ENCODE measurements at places on chromosomes 12 and 14.
A peak's percentile ranks its signal among the peaks of the same experiment; 100 is the strongest.

GRCh38 chr12:15540469-15540872, 218.2 kb downstream of the PTPRO start:
- no peak for DNase-seq

DNA sequence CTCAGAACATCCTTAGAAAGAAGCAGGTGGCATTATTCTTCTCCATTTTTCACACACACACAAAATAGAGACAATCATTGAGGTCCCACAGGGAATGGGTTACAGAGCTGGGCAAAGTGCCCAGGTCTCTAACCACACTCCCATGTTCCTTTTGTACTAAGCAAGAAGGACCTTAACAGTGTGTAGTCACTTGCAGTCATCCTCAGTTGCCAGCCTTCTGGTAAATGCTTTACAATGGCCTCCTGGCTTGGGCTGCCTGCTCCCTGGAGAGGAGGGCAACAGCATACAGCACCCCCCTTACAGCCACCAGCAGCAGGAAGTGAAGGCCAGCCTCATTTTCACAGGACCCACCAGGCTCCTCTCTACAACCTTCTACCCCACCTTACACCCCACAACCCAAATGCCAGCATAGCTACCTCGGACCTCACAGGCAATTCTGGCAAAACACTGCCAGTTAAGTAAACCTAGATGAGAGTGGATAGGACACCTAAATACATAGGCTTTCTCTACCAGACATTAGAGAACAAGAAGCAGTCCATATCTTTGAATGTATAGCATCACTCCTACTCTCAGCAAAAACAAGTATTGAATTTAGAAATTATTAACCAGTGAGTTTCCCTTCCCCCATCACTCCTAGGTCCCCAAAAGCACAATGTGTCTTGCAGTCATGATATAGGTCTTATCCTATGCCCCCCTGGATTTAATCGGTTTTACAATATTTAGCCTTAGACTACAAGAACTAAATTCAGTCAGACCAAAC, 88.1 kb downstream of the PPP2R5E start:
- DNase-seq: peak; percentile 20

GRCh38 chr12:45269412-45269751, 53.5 kb downstream of the ANO6 start:
- no peak for DNase-seq

DNA sequence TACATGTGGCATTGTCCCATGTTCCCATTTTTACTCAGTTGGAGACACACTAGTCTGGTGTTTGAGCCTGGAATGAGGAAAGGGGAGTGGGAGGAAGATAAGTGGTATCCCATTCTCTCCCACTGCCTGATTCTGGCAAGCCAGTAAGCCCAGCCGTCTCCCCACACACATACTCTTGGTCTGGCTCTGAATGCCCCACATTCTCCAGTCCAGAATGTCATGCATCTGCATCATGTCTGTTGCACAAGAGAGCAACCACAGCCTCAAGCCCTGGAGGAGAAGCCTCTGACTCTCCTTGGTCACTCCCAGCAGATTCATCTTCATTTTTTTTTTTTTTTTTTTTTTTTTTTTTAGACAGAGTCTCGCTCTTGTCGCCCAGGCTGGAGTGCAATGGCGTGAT, 48.0 kb downstream of the DRAM1 start:
- no peak for DNase-seq

GRCh38 chr12:122111089-122111641, 32.6 kb downstream of the MLXIP start:
- DNase-seq: no peak

DNA sequence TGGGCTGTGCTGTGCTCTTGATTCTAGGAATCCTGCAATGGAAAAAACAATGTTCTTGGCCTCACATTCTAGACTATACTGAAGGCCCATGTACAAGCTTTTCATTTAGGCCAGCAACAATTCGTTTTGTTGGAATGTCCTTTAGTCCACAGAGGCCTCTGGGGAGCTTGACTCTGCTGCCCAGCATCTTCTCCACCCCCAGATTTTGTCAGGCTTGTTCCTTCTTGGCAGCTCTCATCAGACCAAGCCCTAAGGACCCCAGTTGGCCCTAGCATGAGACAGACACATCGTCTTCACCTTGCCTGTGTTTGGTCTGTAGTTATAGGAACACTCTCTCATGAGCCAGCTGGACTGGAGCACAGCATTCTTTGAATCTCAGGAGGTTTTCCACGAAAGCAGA, 300.1 kb downstream of the VRK1 start:
- no peak for DNase-seq

DNA sequence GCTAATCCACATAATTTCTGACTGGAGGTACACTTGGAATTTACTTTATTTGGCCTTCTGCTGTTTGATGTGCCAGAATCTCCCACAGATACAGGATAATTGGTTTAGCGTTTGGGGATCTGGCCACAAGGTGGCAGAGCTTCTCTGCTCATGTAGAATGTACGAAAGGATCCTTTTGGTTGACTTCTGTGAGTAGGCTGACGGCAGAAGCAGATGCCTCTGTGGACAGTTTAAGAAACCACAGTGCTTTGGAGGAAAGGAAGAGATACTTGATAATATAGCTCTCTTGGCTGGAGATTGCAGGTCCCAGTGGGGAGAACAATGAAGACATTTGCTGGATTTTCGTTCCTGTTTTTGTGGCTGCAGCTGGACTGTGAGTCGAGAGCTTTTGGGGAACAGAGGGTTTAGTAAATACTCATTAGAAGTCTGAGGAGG, 75.3 kb upstream of the OR4E1 start:
- peak; percentile 60 for DNase-seq

GRCh38 chr12:34393821-34394150, 371.5 kb downstream of the ALG10 start:
- peak; percentile 1 for DNase-seq

- DNase-seq: no peak
Measured at GRCh38 chr12:93266-94005, 26.9 kb downstream of the IQSEC3 start.

GRCh38 chr12:30870491-30871265, 55.9 kb upstream of the TSPAN11 start:
- DNase-seq: no peak

- DNase-seq: no peak
Measured at GRCh38 chr14:77508249-77508648, 9.6 kb upstream of the ISM2 start.

GRCh38 chr12:122865268-122866231, 30.3 kb downstream of the HIP1R start:
- peak; percentile 21 for DNase-seq

DNA sequence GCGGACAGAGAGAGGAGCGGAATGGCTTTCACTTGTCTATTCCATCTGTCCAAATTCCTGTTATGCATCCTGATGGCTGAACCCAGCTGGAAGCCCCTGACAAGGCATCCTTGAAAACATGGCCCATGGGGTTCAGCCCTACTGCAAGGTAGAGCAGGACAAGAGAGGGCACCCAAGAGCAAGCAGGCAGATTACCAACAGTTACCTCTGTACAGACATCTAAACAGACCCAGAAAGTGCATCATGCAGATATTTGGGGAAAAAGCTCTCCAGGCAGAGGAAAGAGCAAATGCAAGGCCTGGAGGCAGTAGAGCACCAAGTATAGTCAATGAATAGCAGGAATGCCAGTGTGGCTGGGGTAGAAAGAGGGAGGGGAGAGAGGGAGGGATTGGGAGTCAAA, 407.5 kb downstream of the PCNX1 start:
- DNase-seq: no peak

- DNase-seq: no peak
Measured at GRCh38 chr12:89571491-89572195, 45.8 kb upstream of the POC1B start.

- DNase-seq: peak; percentile 83
Measured at GRCh38 chr14:100317912-100318808, 5.0 kb upstream of the SLC25A47 start.
